ENCODE measurements at places on chromosomes 2 and 18. TPM values are rescaled to one million over a fixed set of nuclear protein-coding genes. Genes with fewer than 3 reads are reported as not detected.

- peak; percentile 37 for DNase-seq
Measured at GRCh38 chr2:1837458-1837857, 93.1 kb upstream of the PXDN start.

DNA sequence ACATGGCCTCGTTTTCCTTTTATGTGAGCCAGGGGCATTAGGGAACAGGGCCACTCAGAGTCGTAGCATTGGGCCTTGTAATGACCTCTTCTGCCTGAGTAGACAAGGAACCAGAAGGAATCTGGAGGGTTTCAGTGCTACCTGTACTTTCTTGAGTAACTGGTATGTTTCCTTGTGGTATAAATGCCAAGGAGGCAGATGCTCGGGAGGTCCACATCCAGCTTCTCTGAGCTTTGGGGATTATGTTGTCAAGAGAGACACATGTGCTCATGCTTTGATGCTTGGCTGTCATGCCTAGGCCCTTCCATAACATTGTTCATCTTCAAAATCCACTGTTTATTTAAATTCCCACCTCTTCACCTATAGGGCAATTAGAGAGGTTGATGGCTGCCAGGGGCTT is 26.3 kb downstream of the FOSL2 start:
- no peak for DNase-seq

- DNase-seq = peak; percentile 22
Measured at GRCh38 chr18:9965711-9966624, 52.2 kb downstream of the VAPA start.

DNA sequence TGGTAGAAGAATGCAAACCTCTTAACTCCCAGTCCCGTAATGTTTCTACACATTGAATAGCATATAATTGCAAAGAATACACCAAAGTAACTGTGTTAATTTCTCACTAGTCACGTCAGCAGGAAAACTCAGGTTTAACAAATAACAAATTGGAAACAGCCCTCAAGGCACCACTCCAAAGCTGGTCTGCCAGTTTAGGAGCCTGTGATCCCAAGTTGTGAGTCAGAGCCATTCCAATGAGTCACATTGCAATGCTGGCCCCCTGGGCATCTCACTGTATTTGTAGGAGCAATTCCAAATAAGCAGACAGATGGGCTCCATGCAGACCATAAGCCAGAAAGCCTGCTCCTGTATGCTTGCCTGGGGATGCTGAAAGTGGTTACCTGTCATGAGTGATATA is 143.2 kb upstream of the SETBP1 start:
- peak; percentile 68 for DNase-seq

NT5C1B gene
- not detected for total RNA-seq

GPAT2 gene
- total RNA-seq = 2.2 TPM

RAPH1 gene
- 57.2 TPM for total RNA-seq
